Thoracic aorta (tissue), 2 donors: ENCODE measurements at places on chromosomes 1 and 21.

DNA sequence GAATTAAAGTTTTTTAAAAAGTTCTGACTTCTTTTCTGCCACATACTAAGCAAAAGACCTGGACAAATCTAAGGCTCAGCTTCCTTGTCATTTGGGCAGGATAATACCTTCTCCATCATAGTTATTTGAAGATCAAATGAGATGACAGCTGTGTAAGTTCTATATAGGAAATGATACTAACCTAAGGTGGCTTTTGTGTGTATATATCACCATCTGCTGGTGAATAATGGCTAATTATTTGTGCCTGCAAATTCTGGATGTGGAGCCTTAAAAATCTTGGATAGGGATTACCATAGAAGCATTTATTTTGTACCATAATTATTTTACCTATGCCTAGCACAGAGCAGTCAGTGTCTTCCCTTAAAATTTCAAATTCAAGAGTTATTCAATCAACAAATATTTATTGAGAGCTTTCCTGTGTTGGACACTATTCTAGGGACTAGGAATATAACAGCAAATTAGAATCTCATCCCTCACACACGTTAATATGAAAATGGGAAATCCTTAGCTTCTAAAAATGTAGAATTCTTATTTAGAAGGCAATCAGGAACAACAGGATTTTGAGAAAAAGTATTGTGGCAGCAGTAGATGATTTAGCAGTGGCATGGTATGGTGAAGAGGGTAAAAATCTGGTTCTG lies 89.8 kb downstream of the TMEM200B start:
- DNase-seq = no peak

- no peak for DNase-seq
Measured at GRCh38 chr1:9181176-9181906, 52.4 kb upstream of the GPR157 start.

- DNase-seq = no peak
Measured at GRCh38 chr1:176480750-176481149, 17.8 kb downstream of the PAPPA2 start.

DNA sequence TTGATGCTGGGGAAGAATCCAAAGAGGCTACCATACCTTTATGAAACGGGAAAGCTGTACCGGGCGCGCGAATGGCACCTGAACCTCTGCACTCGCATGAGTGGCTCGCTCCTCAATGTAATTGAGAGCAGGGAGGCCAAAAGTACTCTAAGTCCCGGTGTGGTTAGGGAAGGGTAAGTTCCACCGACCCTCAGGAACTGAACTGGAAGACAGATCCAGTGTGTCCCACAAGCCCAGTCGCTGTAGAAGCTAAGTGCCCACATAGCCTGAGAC lies 1.0 kb downstream of the GATAD2B start:
- no peak for DNase-seq

- no peak for DNase-seq
Measured at GRCh38 chr1:4379451-4380175, 274.8 kb upstream of the AJAP1 start.
